AML-193 (cell line): ENCODE measurements at places on chromosomes 16 and 17.

GRCh38 chr17:10205549-10206185, 7.3 kb upstream of the GAS7 start:
- DNase-seq: no peak

DNA sequence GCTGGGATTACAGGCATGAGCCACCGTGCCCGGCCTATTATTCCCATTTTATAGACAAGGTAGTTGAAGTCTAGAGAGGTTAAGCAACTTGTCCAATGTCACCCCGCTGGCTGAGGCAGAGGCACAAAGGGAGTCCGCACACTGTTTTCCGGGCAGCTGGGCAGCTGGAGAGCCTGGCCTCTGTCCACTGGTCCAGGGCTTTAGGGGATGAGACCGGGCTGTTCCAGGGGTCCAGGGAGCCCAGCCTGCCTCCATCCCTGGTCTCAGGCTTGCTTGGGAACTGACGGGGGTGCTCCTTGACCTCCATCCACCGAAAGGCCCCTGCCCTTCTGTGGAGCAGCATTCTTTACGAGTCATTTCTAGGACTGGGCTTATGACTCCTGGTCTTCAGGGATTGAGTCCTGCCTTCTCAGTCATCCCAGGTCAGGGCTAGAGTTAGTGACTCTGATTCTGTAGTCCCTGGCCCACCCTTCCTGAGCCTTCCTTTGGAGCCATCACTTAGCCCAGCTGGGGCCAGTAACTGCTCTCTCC, 37.5 kb downstream of the SOCS3 start:
- DNase-seq: no peak

GRCh38 chr16:81765969-81766368, 13.1 kb upstream of the PLCG2 start:
- no peak for DNase-seq

GRCh38 chr16:74051-74746, 1.8 kb upstream of the RHBDF1 start:
- DNase-seq: no peak
